GM12892 (cell line): ENCODE measurements at places on chromosomes 5 and 9.

- no peak for DNase-seq
These were observed 86.3 kb downstream of the STK10 start for GRCh38 chr5:172101547-172102217.

DNA sequence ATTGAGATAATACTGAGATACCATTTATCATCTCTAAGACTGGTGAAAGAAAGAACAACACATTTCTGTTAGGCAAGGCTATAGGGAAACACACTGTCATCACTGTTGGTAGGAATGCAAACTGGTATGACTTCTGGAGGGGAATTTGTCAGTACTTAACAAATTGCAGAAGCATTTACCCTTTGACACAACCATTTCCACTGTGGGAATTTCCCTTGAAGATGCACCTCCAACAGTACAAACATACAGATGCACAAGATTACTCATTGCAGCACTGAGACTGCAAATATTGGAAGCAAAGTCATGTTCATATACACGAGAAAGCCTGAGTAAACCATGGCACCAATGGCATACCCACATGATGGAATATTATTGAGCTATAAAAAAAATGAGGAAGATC lies 17.6 kb downstream of the GM2A start:
- DNase-seq = no peak

DNA sequence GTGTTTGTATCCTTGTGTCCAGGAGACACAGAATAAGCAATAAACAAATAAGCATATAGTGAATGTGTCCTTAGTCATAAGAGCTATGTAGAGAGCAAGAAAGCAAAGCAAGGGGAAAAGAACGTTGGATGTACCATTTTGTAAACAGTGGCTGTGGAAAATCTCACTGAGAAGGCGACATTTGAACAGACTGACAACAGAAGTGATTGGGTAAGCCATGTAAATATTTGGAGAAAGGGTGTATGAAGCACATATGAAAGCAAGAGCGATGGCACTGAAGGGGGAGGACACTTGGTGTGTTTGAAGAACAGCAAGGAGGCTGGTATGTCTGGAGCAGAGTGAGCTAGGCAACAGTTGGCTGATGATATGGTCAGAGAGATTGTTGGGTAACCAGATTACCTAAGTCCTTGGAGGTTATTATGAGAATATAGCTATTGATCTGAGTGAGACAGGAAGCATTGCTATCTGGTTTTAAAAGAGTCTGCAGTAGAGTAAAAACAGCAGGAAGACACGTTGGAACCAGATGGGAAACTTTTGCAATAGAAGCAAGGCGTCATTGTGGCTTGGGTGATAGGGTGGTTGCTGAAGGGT lies 115.5 kb upstream of the IL7R start:
- no peak for DNase-seq

- no peak for DNase-seq
These were observed 289.0 kb downstream of the NR3C1 start for GRCh38 chr5:143114481-143114880.

DNA sequence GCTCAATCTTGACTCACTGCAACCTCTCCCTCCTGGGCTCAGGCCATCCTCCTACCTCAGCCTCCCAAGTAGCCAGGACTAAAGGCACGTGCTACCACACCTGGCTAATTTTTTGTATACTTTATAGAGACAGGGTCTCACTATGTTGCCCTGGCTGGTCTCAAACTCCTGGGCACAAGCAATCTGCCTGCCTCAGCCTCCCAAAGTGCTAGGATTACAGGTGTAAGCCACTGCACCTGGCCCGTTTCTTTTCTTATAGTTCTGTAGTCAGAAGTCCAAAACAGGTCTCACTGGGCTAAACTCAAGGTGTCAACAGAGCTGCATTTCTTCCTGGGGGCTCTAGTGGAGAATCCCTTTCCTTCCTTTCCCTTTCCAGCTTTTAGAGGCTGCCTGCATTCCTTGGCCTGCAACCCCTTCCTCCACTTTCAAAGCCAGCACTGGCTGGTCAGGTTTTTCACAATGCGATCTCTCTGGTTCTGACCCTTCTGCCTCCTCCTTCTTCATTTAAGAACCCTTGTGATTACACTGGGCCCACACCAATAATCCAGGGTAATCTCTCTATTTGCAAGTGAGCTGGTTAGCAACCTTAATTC lies 16.3 kb downstream of the IRF1 start:
- no peak for DNase-seq

- DNase-seq = no peak
These were observed 14.8 kb downstream of the GGTA1 start for GRCh38 chr9:121484651-121485446.

GRCh38 chr9:69605406-69605805 lies 66.8 kb downstream of the APBA1 start:
- DNase-seq = no peak

- DNase-seq = no peak
These were observed 433.9 kb upstream of the ZNF608 start for GRCh38 chr5:125180231-125180829.

- DNase-seq = no peak
These were observed 286.6 kb downstream of the FER start for GRCh38 chr5:109034306-109034705.

GRCh38 chr9:89872426-89872912 lies 267.7 kb downstream of the GADD45G start:
- no peak for DNase-seq

DNA sequence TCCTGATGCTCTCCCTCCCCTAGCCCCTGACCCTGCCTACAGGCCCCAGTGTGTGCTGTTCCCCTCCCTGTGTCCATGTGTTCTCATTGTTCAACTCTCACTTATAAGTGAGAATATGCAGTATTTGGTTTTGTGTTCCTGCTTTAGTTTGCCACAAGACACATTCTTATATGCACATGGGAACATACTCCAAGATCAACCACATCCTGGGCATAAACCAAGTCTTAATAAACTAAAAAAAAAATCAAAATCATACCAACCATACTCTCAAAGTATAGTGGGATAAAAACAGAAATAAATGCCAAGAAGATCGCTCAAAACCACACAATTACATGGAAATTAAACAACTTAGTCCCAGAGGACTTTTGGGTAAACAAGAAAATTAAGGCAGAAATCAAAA lies 11.2 kb upstream of the ZCCHC9 start:
- no peak for DNase-seq

DNA sequence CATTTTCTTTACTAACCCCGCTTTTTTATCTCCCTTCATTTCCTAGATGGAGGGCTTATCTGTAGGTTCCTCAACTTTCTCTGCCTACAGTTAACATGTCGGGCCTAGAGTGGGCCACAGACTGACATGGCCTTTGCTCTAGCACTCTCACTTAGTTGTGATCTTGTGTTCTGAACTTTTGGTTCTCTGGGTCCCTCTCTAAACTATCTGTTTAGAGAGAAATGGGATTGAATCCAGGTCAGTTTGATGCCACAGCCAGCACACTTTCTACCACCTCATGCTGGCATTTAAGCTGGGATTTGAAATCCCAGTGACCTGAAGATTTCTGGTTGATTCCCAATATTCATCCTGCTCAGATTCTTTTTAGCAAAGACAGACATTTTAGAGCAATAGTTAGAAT lies 388.5 kb upstream of the PAPPA start:
- DNase-seq = no peak

DNA sequence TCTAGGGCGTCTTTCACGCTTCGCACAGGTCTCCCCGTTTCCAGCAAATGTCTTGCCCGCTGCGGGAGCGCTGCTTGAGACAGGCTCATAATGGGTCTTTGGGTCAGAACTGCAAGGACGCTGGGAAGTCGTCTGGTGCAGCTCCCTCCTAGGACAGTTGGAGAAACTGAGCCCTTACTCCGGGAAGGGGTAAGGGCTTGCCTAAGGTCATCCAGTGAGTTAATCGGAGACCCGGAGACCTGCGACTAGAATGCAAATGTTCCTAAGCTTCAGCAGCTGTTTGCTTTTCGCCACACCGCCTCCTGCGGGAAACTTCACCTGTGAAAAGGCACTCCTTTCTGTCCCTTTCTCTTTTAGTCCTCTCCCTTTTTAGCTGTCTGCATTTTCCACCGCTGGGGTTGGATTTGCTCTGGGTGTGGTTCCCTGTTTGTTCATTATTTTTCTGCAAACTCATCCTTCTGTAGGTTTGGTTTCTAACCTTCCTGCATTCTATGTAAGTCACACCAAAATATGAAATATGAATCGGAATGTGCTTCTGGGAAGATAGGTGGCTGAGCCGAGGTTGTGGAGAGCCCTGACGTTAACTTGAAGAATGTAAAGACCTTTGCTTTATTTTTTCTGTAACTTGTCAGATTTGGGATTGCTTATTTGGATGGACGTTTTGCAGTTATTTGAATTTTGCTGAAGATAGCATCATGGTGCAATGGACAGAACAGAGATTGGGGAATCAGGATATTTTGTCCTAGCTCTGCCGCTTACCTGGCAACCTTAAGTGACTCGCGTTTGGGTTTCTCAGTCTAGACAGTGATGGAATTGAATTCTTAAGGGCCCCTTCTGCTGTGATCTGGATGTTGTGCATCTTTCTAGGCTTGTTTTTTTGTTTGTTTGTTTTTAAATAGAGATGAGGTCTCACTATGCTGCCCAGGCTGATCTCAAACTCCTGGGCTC lies 909 bp downstream of the SLC36A1 start:
- DNase-seq = no peak

GRCh38 chr5:90557391-90557790 lies 1.2 kb upstream of the ADGRV1 start:
- no peak for DNase-seq

GRCh38 chr5:118533156-118533555 lies 455.2 kb downstream of the DTWD2 start:
- DNase-seq = no peak

DNA sequence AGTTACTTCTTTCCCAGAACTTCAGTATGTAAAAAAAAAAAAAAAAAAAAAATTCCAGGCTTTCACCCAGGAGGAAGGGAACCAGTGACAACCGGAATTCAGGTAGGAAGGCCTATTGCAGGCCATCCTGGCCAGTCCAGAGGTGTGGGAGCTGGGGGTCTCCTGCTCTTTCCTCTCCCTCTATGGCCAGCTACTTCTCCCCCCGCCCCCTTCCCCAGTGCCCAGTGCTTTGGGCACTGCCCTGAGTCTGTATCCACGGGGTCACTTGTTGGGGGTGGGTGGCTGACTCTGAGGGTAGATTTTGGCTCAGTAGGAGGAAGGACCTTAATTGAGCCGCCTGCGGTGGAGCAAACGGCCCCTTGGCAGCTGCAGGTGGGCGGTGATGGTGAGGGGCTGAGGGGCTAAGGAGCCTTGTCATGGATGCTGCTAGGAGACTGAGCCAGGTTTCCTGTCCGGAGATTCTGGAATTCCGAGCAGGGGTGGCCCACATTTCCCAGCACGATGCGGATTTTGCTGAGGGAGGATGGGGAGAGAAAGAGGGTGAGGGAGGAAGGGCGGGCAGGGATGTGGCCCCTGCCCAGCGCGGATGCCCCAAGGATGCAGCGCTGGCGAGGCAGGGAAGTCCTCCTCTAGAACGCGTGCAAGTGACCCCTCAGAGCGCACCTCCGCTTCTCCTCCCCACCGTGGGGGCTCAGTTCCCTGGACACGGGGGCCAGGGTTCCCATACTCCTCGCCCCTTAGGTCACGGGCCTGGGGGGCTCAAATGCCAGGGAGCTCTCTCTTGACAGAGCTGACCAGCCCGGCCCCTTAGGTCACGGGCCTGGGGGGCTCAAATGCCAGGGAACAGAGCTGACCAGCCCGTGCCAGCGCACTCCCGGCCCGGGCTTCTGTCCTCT lies 1.2 kb upstream of the PHF2 start:
- no peak for DNase-seq

- no peak for DNase-seq
These were observed 109.4 kb upstream of the TBCA start for GRCh38 chr5:77885519-77885918.

DNA sequence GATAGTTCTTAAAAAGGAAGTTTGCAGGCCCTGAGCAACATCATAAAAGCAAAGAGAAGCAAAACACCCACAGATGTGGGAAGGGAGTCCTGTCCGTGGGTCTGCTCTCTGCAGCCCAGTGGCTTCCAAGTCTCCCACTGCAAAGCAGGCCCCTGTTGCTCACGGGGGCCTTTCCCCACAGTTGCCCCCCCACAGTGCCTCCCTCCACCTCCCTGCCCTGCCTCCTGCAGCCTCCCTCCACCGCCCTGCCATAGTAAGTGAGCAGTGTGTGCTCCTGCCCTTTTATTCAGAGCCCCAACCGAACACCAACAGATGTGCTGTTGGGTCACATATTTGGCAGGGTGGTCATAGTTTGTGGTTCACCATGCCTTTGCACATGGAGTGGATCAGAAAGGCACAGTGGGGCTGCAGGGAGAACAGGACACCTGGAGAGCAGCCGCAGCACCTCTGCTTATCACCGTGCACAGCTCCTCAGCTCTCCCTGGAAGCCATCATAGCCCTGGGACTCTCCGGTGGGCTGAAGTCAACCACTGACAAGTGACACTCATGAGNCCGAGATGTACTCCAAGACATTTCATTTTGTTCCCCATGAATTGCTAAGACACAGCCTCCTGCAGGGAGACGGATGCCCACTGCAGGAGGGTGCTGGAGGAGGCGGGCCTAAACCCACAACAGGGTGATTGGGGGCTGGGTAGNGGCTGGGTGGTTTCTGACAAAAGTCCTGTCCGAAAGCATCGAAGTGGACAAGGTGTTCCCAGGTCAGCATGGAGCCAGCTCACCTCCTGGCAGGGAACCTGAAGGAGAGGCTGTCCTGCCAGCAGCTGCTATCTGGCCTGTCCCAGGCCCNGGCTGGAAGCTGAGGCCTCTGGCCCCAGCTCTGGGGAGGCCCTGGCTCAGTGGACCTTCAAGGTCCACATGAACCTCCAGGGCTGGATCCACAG lies 278.9 kb downstream of the GADD45G start:
- DNase-seq = no peak

- DNase-seq = no peak
These were observed 265.5 kb upstream of the ADAMTSL1 start for GRCh38 chr9:18208166-18209059.

DNA sequence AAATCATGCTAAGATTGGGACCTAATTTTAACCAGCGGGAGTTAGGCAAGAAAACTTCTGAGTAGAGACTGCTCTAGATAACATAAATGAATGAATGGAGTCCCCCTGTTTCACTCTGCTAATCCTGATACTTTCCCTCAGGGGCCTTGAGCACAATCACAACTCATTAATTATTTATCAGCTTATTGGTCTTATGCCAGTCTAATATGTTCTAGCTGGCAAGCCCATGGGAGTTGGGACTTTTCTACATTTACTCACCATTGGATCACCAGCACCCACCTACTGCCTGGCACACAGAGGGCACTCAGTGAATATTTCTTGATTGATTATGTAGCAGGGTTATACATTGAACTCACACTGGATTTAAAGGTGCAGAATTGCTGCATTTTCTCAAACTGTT lies 13.5 kb upstream of the TMED7 start:
- no peak for DNase-seq

- DNase-seq = no peak
These were observed 45.0 kb downstream of the PRR16 start for GRCh38 chr5:120509053-120509452.

DNA sequence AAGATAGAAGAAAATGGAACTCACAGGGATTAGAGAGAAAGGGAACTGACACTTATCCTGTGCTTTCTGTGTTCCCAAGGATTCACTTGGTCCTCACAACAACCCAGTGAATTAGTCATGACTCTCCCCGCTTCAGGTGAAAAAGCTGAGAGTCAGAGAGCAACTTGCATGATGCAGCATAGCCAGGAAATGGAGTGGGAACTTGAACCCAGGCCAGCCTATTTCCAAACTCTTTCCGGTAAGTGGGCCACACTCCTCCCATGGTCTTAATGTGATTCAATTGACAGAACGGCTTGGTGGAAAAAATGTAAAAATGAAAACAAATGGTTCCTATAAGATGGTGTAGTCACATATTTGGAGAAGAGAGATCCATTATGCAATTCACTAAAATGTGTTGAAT lies 45.9 kb upstream of the CEMIP2 start:
- no peak for DNase-seq
